ELF-1 (cell line): ENCODE measurements at places on chromosomes 1 and 21.

GRCh38 chr1:173365341-173365740 is 111.8 kb upstream of the PRDX6 start:
- DNase-seq = no peak

GRCh38 chr1:28249866-28250295 is 9.4 kb upstream of the SESN2 start:
- DNase-seq = no peak

DNA sequence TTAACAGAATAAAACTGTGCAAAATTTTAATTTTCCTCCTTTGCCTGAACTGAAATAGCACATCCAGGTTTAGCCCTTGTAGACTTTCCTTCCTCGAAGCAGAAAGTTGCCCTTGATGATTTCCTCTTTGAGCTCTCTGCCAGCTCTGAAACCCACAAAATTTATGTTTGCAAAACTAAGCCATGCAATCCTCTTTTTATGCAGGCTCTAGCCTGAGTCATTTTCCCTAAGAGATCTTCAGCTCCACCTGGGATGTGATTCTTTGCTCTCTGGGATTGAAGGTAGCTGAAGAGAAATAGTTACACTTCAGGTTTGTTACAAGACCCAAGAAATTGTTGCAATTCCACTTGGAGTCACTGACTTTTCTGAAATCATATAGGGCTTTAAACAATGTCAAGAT is 1.4 kb upstream of the F3 start:
- DNase-seq = no peak

- peak; percentile 18 for DNase-seq
These were observed 2.2 kb downstream of the AJAP1 start for GRCh38 chr1:4656533-4657140.

DNA sequence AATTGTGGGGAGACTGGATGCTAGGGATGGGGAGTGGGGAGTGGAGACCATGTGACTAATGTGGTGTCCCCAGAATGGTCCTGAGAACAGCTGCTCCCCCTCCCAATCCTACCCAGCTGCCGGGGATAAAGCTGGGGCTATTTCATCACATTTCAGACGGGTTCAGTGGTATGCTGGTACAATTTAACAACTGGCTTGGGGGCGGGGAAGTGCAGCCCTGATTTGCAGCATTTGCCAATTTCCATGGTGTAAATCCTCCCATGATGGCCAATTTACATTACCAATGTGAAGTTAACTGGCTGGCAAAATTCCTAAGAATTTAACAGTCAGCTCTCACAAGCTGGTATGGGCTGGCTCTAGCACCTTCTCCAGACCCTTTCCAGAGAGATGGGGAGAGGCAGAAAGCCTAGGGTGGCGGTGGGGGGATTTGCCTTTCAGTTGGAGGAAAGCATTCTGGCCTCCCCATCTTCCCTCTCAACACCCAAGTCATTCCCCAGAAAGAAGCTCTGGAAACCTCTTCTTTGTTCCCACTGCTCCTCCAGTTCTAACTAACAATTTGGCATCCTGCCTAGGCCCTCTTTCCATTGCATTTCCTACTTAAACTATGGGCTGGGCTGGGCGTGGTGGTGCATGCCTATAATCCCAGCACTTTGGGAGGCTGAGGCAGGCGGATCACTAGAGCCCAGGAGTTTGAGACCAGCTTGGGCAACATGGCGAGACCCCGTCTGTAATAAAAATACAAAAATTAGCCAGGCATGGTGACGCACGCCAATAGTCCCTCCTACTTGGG is 11.3 kb upstream of the ADGRB2 start:
- no peak for DNase-seq

- DNase-seq = no peak
These were observed 64.0 kb downstream of the RGS7 start for GRCh38 chr1:241292973-241293372.

DNA sequence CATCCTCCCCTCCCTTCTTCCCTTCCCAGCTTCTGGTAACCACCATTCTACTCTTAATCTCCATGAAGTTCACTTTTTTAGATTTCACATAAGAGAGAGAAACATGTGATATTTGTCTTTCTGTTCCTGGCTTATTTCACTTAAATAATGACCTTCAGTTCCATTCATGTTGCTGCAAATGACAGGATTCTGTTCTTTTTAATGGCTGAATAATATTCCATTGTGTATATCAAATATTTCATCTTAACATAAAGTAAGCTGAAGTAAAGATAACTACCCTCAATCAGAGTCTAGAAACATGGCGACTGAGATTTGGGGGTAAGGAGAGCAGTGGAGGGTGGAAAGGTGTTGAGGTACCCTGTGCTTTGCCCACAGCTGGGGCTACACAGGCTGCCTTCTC is 68.9 kb downstream of the RHOU start:
- DNase-seq = no peak

DNA sequence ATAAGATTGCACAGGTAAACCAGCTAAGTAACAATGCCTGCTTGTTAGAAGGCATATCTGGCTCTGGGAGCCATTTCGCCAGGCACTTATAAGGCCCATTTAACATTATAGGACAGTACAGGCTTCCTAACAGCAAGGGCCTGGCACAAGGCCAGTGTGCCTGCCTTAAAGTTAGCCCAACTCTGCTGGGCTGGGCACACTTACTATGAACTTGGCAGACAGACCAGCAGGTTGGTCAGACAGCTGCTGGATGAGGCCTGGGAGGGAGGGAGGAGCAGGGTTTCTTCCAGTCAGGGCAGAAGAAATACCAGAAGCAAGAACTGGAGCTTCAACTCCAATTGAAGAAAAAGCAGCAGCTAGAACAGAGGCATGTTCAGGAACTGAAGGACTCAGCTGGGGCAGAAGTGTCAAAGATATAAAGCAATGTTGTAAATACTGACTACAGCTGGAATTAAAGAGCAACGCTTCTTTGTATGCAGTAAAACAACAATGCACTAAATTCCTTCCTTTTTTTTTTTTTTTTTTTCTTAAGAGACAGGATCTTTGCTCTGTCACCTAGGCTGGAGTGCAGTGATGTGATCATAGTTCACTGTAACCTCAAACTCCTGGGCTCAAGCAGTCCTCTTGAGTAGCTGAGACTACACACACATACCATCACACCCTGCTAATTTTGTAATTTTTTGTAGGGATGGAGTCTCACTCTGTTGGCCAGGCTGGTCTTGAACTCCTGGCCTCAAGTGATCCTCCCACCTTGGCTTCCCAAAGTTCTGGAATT is 4.9 kb downstream of the CACHD1 start:
- DNase-seq = peak; percentile 35

GRCh38 chr21:35646606-35647005 is 413.7 kb downstream of the SETD4 start:
- no peak for DNase-seq

DNA sequence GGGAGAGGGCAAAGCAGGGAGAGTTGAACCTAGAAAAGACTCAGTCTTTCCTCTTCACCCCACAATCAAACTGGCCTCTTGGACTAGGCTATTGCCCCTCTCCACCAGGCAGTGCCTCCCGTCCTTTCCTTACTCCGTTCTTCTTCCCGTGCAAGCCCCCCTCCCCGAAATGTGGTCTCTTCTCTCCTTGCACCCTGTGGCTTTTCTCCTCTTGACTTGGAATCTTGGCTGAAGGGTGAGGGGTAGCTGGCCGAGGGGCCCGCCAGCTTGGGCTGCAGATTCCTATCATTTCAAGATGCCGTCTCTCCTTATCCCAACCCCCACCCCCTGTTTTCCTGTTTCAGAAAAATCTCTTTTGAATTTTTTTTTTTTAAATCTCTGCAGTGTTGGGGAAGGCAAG is 1.6 kb downstream of the WNT2B start:
- DNase-seq = no peak

DNA sequence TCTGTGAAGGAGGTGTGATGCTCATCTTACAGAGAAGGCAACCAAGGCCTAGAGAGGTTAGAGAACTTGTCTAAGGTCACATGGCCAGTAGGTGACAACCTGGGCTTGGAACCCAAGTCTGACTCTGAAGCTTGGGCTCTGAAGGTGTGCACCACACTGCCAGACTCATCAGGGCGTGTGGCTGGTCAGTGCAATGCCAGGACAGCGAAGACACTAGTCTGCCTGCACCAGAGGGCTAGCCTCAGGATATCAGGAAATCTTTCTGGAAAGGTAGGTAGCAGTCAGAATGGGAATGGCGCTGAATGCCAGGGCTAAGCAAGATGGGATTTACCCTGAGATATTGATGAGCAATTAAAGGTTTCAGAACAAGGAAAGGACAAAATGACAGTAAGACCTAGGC is 34.9 kb downstream of the ELK4 start:
- no peak for DNase-seq

DNA sequence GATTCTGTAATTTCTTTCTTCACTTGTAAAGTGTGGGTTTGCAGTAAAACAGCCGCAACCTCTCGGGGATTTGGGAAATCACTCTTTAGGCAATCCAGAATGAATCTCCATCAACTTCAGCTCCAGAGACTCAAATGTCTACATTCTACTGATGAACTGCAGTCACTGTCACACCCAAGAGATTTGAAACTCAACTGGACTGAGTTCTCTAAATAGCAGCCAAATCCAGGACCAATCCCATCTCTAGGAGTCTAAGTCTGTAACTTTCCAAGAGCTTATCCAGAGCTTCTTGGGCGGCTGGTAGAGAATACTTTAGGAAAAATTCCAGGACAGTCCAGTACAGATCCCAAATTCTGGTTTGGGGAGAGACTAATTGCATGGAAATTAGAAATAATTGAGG is 62.9 kb downstream of the ADAMTS1 start:
- no peak for DNase-seq

GRCh38 chr1:21383785-21384401 is 56.0 kb upstream of the NBPF3 start:
- DNase-seq = no peak

DNA sequence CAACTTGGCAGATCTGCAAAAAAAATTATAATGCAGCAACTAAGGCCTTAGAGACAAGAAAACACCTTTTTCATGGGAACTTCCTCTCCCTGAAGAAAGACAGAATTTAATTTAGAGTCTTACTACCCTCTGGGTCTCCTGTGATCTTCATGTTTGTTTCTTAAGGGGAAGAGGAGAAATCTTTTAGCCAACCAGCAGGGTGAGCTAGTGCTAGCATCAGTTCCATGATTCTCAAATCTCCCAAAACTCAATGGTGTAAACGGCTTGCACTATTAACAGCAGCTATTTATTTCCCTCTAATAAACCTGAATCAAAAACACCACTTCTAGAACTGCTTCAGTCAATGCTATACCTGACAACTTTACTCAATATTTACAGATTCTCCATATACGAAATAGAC is 3.8 kb downstream of the ZNF644 start:
- DNase-seq = no peak

GRCh38 chr1:224497714-224498573 is 63.3 kb upstream of the WDR26 start:
- DNase-seq = peak; percentile 60

- peak; percentile 42 for DNase-seq
These were observed 402 bp upstream of the AK4 start for GRCh38 chr1:65147424-65148177.

DNA sequence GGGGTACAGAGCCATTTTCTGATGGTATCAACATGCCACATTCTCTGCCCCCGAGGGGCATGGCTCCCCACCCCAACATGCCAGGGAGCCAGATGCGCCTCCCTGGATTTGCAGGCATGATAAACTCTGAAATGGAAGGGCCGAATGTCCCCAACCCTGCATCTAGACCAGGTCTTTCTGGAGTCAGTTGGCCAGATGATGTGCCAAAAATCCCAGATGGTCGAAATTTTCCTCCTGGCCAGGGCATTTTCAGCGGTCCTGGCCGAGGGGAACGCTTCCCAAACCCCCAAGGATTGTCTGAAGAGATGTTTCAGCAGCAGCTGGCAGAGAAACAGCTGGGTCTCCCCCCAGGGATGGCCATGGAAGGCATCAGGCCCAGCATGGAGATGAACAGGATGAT is 50.6 kb downstream of the ACP6 start:
- no peak for DNase-seq

DNA sequence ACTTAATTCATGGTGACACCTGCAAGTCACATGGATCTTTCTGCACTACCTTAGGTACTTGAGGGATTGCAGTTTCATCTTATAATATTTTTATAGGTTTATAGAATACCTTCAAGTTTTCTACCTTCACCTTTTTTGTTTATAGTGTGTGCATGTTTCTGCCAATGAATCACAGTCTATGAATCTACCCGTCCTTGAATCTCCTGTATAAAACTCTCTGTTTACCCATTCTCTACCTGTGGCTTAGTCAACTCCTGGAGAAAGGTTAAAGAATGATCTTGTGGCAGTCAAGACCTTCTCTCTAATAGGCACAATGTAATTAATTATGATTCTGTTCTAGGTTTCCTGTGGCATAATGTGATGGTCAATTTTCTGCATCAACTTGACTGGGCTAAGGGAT is 3.2 kb upstream of the GSTM2 start:
- DNase-seq = no peak

DNA sequence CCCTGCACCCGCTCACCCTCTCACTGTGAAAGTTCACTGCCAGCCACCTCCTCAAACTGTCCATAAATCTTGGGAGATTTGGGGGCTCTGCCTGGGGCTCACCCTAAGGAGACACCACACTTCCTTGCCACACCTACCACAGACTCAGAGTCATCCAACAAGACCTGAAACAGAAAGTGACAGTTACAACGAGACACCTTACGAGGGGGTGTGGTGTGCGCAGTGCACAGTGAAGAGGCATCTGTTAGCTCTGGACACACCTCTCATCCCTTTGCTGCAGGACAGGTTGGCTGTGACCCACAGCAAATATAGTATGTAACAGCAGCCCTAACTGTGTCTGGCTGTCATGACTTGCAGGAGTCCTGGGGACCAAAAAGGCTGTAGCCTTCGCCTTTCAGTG is 190.2 kb downstream of the NR5A2 start:
- DNase-seq = no peak

DNA sequence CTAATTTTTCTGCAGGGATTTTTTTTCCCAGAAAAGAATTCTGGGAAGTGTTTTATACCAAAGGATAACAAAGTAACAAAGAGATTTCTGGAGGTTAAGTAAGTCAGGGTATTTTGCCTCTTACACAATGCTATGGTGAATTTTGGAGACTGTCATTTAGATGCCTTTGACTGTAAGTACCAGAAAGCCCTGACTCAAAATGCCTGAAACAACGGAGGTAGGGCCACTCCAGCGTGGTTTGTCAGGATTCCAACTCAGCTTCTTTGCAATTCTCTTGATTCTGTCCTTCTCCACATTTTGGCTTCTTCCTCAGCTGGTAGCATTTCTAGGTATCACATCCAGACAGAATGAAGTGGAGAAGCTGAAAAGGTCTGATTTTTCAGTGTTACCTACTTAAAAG is 106.5 kb downstream of the UCHL5 start:
- no peak for DNase-seq

- DNase-seq = no peak
These were observed 15.5 kb downstream of the DYRK1A start for GRCh38 chr21:37381883-37382585.

DNA sequence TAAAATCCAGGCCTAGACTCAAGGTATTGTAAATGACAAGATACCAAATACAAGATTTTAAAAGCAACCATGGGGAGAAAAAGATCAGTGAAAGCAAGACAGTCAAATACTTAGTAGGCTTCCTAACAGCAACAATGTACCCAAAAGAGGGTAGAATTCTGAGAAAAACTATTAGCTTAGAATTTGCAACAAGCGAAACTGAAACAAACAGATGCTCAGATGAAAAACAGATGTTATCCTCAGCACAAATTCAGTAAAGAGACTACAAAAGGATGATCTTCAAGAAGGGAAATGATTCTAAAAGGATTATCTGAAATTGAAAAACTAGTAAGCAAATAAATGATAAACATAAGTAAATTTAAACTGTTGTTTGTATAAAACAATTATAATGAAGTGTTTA is 40.0 kb downstream of the PDC start:
- no peak for DNase-seq
